ENCODE measurements at places on chromosomes 11 and 22.

- DNase-seq, result no peak
Measured at GRCh38 chr11:114066046-114066648, 6.6 kb downstream of the ZBTB16 start.

DNA sequence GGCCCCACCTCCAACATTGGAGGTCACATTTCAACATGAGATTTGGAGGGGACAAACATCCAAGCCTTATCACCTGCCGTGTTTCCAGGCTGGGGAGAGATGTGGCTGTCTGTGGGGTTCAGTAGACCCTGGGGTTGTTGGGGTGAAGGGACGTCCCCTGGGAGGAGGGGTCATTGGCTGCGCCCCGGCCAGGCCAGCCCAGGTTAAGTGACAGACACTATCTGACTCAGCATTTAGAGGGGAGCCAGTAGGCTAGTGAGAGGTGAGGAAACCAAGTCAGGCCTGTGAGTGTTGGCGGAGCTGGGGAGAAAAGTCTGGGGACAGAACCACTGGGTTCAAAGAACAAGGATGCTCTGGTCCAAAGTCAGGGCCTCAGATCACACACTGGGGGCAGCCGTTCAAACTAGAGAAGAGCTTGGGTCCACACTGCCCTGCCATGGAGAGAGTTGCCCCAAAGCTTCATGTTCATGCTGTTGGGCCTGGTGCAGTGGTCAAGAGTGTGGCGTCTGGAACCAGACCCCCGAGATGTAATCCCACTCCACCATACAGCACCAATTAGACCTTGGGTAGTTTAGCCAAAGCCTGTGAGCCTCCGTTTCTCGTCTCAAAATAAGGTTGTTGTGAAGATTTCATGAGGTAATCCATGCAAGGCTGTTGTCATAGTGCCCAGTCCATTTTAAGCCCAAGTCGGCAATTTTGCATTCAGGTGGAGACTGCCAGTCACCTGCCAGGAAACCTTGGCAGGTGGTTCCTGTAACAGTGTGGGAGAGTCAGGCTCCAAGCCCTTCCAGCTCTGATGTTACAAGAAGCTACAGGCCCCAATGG, 1289.6 kb downstream of the TBC1D22A start:
- no peak for DNase-seq

DNA sequence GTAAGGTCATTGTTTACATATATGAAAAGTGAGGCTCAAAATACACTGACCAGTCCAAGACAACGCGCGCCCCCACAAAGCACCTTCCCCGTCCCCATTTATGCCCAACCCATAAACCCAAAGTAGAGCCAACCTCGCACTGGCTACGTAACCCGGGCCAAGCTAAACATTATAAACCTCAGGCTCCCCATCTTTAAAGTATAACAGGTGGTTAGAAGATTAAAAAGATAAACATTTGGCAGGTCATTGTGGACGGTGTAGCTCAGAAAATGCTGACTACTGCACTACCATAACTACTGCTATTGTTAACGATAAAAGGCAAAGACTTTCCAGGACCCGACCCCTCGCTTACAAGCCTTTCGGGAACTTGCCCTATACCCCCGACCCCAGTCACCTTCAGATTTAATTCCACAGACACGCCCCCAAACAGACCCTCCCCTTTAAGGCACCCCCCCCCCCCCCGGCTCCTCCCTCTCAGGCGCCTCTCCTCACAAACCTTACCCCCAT, 470 bp downstream of the NUMA1 start:
- DNase-seq, result no peak

GRCh38 chr11:126345759-126346585, 9.5 kb upstream of the ST3GAL4 start:
- no peak for DNase-seq

DNA sequence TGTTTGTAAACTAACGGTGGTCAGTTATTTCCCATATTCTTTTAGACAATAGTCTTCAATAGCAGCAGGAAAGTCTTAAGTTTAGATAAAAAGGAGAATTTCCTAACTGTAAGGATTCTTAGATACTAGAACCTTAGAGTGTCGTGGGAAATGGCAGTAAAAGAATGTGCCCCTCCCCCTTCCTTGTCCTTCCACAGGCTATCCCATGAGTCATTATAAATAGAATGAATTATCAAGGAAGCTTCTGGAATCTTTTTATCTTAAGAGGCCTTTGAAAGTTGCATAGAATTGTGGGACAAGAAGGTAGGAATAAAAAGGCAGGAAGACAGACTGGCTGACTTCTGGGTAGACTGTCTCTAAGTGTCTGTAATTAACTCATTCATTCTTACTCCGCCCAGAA, 165.2 kb upstream of the TBCEL start:
- no peak for DNase-seq

GRCh38 chr11:131518305-131518838, 148.0 kb downstream of the NTM start:
- DNase-seq, result no peak

DNA sequence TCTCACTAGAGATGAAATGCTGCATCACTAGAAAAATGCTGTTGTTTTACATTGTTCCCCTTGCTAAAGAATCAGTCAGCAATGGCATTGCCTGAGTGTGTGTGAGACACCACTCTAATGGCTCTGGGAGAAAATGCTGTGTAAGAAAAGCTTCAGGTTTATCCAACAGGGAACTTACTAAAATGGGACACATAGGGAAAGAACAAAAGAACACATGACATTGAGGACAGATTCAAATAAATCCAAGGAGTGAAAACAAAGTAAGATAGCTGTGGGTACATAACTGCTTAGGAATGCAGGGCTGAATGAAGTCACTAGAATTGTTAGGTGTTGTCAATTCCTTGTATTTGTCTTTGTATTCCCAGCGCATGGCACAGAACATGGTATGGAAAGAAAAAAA, 24.2 kb downstream of the BLID start:
- DNase-seq, result no peak

DNA sequence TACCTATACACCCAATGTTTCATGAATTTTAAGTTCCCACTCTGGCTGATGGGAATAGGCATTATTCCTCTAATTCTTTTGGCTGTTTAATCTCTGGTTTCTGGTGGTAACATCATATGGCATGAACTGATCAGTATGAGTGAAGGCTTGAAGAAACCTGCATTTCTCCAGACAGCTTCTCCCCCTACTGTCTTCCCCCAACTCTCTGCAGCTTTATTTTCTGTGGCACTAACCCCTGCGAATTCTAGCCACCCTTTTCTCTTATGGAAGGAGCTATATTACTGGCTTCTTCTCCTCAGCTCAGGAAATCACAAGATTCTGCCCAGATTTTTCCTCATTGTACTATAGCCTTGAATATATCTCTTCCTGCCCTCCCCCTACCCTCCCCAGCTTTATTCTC, 57.1 kb downstream of the CASP12 start:
- DNase-seq, result no peak

DNA sequence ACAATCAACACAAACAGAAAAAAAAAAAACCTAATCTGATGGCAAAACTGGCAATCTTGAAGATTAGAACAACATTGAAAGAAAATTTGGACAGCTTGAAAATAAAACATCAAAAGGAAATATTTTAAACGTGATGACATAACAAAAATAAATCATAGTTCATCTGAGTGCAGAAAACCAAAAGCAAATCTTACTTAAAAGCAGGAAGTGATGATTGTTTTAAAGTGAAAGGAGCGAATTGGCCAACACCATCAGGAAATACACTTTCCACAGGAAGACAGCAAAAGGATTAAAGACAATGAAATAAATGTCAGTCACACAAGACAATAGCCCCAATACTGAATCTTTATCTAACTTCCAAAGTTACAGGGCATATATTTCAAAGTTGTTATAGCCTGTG, 696.5 kb upstream of the CHORDC1 start:
- no peak for DNase-seq

GRCh38 chr11:117560780-117561530, 233.3 kb downstream of the CEP164 start:
- DNase-seq, result no peak

DNA sequence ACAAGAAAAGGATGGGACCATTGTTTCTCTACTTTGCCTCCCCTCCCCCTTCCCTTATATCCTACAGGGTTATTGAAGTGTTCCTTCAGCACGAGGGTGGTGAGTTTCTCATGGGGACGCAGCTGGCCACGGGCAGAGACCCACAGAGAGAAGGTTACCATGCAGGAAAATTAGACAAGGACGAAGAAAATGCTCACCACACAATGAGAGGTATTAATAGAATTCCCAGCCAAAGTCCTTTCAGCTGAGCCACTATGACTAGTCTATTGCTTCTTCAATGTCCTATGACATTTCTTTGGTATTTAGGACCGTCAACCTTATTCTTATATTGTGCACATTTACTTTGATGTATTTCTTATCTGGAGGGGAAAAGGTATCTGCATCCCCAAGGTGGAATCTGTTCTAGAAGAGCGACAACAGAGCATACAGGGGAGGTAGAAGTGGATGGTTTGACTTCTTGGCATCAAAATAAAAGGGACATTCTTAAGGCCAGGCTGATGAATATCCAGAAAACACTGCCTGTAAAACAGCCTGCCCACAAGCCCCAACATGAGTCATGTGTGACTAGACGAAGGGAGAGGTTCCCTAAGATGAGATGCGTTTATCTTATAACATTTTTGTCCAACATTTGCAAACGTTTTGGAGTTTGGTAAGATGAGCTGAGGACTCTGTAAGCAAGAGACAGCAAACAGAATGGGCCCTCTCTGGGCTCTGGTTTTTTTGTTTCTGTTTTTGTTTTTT, 209.8 kb upstream of the NARS2 start:
- DNase-seq, result no peak

GRCh38 chr11:69003301-69003865, 9.7 kb downstream of the MRGPRF start:
- DNase-seq, result no peak

DNA sequence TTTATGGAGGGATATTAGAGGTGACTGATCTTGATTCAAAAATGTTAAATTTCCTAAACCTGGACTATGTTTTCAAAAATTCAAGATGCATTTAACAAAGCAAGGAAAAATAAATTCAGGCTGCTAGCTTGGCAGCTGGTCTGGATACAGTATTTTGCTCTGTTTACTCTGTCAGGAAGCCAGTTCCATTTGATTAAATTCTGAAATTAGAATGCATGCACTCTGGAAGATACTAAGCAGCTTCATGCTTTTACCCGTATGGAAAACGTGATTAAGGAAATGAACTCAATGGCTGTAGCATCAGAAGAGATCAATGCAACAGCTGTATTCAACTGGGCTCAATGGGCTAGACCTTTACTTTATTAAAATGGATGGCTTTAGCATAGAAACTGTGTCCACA, 14.2 kb downstream of the C11orf71 start:
- no peak for DNase-seq

DNA sequence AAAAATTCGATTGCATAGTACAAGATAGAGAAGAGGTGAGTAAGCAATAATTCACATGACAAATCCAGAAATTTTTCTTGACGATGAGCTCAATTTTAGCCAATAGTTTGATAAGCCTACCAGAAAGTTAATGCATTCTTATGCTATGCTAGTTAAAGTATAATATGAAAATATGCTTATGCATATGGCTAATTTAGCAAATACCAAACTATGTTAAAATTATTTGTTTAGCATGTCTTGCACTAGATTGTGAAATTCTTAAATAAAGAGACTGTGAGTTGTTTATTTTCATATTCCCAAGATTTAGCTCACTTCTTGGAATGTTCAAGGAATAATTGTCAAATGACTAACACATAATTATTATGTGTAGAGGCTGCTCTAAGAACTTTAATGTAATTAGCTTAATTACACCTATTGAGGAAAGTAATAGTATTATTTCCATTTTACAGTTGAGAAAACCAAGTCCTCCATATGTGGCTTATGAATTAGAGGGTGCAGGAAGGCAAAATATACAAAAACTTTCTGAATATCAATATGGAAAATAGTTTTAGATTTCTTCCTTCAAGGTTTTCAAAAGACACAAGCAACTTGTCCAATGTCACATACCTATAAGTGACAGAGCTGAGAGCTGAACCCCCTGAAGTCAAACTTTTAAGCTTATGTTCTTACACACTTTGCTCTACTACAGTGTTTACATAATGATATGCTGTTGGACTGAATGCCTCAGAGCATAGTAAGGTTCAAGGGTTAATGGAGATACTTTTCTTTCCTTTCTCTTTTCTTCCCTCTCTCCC, 45.9 kb upstream of the ARHGAP20 start:
- no peak for DNase-seq

DNA sequence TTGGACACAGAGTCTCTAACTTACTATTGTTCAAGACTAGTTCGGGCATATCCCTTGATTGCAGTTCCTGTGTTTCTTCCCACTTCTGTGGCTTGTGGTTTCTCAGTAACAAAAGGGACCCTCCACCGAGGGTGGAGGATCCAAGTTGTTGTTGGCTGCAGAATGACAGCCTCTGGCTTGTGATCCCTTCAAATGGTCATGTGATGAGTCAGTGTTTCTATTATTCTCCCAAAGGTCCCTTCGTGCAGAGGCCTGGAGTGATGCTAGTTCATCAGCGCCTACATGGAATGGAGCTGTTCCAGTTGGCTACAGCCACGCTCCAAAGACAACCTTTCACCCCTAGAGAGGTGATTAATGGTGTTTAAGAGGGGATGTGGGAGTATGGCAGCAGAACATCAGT, 2.6 kb upstream of the VWCE start:
- no peak for DNase-seq

DNA sequence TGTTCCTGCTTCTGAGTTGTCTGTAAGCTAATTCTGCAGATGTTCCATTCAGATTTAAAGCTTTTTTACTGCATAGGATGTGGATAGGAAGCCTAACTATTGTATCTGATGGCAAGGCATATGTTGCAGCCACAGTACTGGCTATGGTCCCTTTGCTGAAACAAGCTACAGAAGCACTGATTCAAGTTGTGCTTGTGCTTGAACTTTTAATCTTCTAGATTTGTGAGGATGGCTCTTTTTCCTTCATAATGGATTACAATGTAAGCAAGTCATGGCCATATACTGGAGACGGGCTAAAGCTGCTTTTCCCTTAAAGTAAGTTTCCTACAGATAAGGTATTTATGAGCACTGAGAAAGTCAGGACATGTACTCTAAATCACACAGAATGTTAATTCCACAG, 138.7 kb downstream of the PGR start:
- no peak for DNase-seq

GRCh38 chr11:65790104-65790901, 3.4 kb downstream of the OVOL1 start:
- DNase-seq, result no peak

Data from nephron progenitor cell (in vitro differentiated cells).